ENCODE measurements at places on chromosomes 12 and 14.
A peak's percentile ranks its signal among the peaks of the same experiment; 100 is the strongest.

GRCh38 chr12:122643207-122643805, 59.9 kb downstream of the HCAR2 start:
- DNase-seq = no peak

DNA sequence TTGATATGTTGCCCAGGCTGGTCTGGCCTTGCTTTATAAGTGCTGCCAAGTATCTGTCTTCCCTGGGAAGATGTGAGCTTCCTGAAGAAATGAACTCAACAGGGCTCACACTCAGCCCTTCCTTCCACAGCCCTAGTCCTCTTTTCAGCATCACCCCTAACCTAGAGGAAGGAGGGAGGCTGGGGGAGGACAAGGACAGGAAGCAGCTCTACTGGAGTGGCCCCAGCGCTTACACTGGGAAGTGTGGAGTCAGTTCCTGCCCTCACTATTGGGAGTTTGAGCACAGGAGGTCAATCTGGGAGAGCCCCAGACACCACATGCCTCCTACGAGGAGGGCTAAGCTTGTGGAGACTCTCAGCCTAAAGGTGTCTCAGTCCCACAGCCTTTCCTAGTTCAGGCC, 16.8 kb downstream of the GALNT6 start:
- DNase-seq = no peak

- no peak for DNase-seq
Observed at GRCh38 chr14:77508249-77508648, 9.6 kb upstream of the ISM2 start.

GRCh38 chr14:64958201-64958600, 13.9 kb downstream of the RAB15 start:
- no peak for DNase-seq

DNA sequence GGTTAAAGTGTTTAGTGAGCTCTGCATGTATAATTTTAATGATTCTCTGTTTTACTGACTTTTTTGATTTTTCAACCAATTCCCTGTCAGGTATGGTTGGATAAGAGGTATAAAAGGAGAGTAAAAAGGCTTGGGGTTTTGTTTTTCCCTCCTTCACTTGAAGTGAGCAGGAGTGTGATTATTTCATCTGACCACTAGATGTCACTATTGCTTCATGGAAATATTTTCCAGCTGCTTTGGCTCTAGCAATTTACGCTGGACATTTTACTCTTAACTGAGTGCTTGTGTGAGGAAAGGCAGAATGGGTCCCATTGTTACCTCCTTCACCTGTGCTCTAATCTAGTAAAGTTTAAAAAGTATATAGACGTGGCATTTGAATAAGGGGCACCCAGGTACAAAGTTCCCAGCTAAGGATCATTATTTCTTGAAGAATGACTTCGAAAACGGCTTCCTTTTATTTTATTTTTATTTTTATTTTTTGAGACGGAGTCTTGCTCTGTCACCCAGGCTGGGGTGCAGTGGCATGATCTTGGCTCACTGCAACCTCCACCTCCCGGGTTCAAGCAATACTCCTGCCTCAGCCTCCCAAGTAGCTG, 66.5 kb downstream of the TBC1D30 start:
- DNase-seq = peak; percentile 46

GRCh38 chr14:44403193-44403592, 103.9 kb downstream of the FSCB start:
- no peak for DNase-seq

DNA sequence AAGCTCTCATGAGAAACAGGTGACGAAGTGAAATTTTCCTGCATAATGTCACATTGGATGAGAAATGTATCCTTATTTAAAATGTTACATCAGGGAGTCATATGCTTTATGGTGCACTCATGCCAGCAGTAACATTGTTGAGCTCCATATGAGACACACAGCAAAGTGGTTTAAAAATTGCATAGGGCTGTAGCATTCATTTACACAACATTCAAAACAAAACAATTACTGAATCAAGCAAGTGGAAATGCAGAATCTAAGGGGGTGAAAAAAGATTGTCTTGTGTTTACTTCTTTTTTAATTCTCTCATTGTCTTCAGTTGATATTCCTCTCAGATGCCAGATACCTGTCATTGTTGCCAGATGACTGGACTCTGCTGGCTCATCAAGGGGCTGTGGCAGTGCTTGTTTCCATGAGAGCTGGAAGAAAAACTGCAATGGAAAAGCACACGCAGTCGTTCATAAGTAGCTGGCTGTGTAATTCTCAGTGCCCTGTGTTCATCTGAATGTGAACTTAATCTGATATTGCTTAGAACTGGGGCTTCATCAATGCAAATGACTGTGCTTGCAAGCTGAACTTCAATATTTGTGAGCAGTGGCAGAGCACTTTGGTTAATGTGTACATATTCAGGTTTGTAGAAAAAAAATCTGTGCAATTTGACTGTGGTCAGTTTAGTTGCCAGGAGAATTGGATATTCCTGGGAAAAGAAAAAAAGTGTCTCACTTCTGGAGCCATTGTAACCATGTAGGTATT, 305.6 kb downstream of the RAD51B start:
- DNase-seq = no peak

GRCh38 chr14:36176524-36176923, at the start of gene PTCSC3:
Gene PTCSC3 (minus strand): TSS chr14:36176722.
- no peak for DNase-seq

- no peak for DNase-seq
Observed at GRCh38 chr12:61538951-61539350, 721.3 kb upstream of the USP15 start.

DNA sequence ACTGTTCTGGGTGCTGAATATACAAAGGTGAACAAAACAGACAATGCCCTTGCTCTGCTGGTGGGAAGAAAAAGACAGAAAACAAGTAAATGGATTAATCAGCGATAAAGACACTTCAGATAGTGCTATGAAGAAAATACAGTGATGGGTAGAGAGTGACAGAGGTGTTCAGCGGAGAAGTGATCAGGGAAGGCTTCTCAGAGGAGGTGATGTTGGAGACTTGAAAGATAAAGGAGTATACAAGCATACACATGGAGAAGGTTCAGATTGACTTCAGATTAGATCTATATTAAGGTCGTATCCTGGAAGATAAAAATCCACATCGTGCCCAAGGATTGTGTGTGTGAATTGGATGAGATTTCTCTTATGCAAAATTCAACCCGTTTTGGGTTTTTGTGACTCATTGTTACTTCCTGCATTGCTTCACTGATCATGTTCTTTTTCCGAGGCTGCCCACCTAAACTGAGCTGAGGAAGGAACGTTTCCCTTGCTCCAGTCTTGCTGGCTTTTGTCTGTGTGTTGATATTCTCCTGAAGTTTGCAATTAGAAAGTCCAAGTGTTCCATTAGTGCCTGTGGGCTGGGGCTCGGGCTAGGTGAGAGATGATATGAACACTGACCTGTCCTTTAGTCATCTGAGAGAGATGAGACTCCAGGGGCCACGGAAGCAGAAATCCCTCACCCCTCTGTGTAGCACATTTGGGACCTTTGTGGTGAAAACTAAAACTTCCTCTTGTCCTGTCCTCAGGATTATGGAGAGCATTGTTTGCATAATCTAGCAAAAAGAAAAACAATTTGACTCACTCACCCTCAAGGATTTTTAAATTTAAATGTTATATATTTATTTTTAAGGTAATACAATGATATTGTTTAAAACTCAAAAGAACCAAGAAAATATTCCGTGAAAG, 27.6 kb downstream of the PLXNC1 start:
- no peak for DNase-seq

DNA sequence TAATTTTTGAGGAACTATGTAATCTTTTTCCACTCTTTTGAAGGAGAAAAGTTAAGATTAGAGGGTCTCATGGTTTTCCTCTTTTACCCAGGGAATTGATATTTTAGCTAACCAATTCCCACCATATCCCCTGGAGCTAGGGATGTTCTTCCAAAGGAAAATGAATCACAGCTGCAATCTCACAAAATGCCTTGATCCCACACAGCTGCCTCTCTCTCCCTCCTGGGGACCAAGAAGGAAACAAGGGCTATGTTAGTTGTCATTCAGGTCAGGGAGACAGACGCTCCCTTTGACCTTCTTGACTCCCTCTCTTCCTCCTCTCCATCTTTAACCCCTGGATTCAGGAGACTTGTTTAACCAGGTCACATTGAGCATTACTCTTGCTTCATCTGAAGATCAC, 9.5 kb downstream of the DCN start:
- no peak for DNase-seq

GRCh38 chr14:21241218-21241819, 27.9 kb downstream of the HNRNPC start:
- DNase-seq = no peak

DNA sequence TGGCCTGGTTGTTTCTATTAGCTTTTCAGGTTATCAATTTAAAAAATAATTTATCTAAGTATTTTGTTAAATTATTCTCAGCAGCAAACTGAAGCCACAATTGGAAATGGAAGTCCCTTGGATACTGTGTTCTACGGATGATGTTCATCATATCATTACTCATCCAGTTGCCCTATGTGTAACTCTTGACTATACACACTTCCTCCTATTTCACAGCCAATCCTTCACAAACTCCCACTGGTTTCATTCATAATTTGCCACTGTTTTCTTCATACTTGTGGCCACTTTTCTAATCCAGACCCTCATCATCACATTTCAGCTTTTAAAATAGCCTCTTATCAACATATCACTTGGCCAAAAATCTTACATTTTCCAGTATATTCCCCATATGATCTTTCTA, 84.0 kb downstream of the CATSPERB start:
- no peak for DNase-seq

DNA sequence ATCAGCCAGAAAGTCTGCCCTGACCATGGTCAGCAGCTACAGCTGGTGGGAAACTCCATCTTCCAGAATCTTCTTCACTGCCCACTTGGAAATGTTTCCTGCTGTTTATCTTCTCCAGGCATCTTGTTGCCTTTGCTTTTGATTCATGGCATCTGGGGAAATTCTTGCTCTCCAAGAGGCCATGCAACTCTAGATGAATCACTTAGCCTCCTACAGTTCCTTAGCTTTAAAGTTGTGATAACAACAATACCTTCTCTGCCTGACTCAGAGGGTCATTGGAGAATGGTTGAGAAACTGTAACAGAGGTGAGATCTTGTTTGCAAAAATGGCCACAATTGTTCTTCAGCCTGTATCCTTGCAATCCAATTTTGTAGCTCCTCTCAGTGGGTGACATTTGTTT, 121.0 kb upstream of the VRK1 start:
- DNase-seq = no peak

DNA sequence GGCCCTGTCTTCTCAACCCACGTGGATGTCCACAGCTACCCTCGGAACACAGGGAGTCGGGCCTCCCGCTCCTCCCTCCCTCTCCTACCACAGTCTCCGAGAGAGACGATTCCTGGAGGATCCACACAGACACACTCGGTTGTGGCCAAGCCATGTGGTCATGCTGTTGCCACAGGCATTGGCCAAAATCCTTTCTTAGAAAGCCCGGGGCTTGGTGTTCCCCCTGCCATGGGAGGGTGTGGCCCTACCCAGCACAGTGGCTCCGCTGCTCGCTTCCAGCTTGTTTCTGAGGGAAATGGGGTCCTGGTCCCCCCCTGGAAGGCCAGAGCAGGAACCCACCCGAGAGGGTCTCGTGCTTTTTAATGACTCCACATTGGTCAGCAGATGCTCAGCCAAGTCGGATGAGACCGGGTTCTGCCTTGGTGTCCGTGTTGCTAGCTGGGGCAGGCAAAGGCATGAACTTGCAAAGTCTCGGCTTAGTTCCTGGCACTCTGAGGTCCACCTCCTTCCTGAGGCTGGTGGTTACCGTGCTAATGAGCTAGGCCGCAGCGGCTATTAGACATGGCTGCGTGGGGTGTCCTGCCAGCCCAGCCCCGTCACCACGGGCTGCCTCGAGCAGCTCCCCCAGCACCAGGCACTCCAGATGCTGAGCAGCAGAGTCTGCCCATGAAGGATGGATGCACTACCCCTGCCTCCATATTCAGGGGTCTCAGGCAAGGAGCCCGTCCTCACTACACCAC, 46.8 kb upstream of the MEG3 start:
- no peak for DNase-seq

DNA sequence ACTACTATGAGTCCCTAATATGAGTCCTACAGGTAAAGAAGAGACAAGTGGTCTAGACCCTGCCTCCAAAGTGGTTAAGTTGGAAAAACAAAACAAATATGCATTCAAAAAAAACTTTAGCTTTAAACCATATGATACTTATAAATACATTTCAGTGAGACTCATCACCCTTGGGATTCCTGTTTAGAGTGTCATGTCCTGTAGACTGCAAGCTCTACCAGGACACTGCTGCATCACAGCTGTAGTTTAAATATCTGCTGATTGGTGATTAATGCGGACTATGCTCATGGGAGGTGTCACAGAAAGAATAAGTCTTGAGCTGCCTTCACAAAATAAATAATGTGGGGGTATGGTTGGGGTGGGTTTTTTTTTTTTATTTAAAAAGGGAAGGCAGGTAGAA, 8.8 kb upstream of the LGR5 start:
- no peak for DNase-seq

DNA sequence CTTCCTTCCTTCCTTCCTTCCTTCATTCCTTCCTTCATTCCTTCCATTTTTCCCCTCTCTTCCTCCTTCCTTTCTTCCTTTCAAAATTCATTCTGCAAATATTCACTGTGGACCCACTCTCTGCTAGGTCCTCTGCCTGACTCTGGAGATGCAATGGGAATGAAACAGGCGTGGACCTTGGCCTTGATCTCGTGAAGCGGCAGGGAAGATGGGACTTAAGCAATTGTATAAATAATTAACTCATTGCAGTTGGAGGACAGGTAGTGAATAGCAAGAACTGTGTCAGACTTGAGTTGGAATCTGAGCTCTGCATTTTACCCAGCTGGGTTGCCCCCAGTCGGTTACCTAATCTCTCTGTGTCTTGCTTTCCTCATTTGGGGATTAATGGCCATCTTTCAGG, 230.6 kb upstream of the LHX5 start:
- no peak for DNase-seq

DNA sequence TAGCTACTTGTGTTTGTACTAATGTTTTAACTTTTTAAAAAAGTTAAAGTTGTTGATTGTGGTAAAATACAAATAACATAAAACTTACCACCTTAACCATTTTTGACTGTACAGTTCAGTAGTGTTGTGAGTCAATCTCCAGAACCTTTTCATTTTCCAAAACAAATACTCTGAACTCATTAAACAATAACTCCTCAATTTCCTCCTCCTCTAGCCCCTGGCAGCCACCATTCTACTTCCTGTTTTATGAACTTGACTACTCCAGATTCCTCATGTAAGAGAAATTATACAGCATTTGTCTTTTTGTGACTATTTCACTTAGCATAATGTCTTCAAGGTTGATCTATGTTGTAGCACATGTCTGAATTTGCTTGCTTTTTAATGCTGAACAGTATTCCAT, 299.1 kb upstream of the AMIGO2 start:
- DNase-seq = no peak

- no peak for DNase-seq
Observed at GRCh38 chr14:72745991-72746980, 147.6 kb downstream of the DPF3 start.

- no peak for DNase-seq
Observed at GRCh38 chr12:109449845-109450532, 27.1 kb downstream of the KCTD10 start.

- DNase-seq = no peak
Observed at GRCh38 chr12:93333054-93333453, 44.7 kb upstream of the NUDT4 start.

GRCh38 chr12:130743176-130743575, 27.1 kb upstream of the RIMBP2 start:
- no peak for DNase-seq

GRCh38 chr14:102496958-102497744, 12.4 kb downstream of the ANKRD9 start:
- DNase-seq = no peak

- DNase-seq = no peak
Observed at GRCh38 chr12:124026755-124027745, 54.0 kb downstream of the ZNF664 start.

All from GM13977 (cell line).